GM12878 (cell line): ENCODE measurements at places on chromosomes 13 and 19.

DNA sequence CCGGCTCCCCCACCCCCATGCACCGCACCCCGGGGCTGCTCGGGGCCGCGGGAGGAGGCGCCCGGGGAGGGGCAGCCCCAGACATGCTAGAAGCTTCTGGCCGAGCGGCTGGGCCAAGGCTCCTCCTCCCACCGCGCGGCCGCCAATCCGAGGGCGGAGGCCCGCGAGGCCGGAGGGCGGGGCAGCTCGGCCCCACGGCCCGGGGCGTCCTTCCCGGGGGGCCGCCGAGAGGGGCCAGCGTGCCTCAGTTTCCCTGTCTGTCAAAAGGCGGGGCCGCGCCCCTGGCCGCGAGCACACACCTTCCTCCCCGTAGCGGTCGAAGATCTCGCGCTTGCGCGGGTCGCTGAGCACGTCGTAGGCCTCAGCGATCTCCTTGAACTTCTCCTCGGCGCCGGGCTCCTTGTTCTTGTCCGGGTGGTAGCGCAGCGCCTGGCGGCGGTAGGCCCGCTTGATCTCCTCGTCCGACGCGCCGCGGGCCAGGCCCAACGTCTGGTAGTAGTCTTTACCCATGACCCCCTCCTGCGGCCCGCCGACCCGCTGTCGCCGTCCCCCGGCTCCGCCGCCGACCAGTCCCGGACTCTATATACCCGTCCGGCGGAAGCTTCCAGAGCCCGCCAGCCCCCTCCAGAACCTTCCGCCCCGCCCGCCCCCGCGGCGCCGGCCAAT is at the start of gene DNAJB1:
Gene DNAJB1 (minus strand): TSS at position 558 of the 666 bp plus-strand sequence. CDS start 48 bp downstream, at position 510.
- H3K36me3 ChIP-seq = peaks cover 12% of the 10 kb centered on the region
- H3K4me3 ChIP-seq = peak within 1 kb of the TSS; percentile 95
- DNase-seq = no peak
- H3K27me3 ChIP-seq = no peaks in the 10 kb centered on the region
- H3K27ac ChIP-seq = peak within 1 kb of the TSS; percentile 88
- peaks cover 9% of the 10 kb centered on the region for H3K4me1 ChIP-seq

DNA sequence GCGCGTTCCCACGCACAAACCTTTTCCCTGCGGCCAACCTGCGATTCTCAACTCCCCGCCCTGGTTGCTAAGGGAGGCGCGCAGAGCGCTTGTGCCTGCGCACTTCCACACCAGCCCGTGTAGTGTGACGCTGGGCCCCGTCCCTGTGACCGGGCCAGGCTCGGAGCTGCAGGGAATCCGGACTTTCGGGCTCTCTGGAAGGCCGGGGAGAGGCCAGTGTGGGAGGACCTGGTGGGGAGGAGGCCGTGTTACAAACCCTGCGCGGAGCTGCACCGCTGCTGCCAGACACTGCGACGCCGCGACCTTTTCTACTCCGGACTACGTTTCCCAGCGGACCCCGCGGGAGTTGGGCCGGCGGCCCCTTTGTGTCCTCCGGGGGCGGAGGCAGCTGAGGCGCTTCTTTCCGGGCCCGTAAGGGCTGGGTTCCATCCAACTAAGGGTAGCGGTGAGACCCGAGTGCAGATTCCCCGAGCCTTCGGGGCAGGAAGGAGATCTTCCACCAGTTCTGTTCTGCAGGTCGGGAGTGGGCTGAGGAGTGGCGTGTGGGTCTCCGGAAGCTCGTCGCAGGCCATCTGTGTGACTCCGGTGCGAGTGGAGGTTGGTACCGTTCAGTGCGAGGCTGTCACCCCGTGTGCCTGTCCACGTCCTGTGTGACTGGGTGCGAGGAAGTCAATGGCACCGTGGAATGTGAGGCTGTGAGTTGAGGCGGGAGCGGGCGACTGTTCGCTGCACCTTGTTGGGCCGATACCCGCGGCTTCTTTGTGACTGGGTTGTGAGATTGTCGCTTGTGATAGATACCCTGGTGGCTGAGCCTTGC is at the start of gene ZNF570:
Gene ZNF570 (plus strand): TSS at position 396 of the 817 bp plus-strand sequence. CDS start 999 bp downstream, outside the sequence.
- peaks cover 4% of the 10 kb centered on the region for H3K4me1 ChIP-seq
- H3K27me3 ChIP-seq = no peaks in the 10 kb centered on the region
- peak within 1 kb of the TSS; percentile 84 for H3K4me3 ChIP-seq
- peak within 1 kb of the TSS; percentile 49 for H3K27ac ChIP-seq
- peaks cover 2% of the 10 kb centered on the region; the same call in 1 of the 2 replicates for H3K36me3 ChIP-seq

- H3K4me1 ChIP-seq = no peaks in the 10 kb centered on the region
- H3K4me3 ChIP-seq = no peak overlapping the region
- no peaks in the 10 kb centered on the region for H3K27me3 ChIP-seq
- no peaks in the 10 kb centered on the region for H3K36me3 ChIP-seq
- no peak overlapping the region for H3K27ac ChIP-seq
These were observed 32.2 kb downstream of the ZNF136 start for GRCh38 chr19:12194827-12195731.

- no peaks in the 10 kb centered on the region for H3K4me1 ChIP-seq
- DNase-seq = no peak
- no peak overlapping the region for H3K27ac ChIP-seq
- no peaks in the 10 kb centered on the region for H3K36me3 ChIP-seq
- H3K27me3 ChIP-seq = no peaks in the 10 kb centered on the region
These were observed 75.6 kb downstream of the SPRY2 start for GRCh38 chr13:80265348-80265747.

- no peak overlapping the region for H3K27ac ChIP-seq
- peaks cover 7% of the 10 kb centered on the region for H3K36me3 ChIP-seq
- H3K4me3 ChIP-seq = no peak overlapping the region
- no peaks in the 10 kb centered on the region for H3K27me3 ChIP-seq
- no peak for DNase-seq
These were observed 30.3 kb upstream of the EHD2 start for GRCh38 chr19:47682939-47683338.

DNA sequence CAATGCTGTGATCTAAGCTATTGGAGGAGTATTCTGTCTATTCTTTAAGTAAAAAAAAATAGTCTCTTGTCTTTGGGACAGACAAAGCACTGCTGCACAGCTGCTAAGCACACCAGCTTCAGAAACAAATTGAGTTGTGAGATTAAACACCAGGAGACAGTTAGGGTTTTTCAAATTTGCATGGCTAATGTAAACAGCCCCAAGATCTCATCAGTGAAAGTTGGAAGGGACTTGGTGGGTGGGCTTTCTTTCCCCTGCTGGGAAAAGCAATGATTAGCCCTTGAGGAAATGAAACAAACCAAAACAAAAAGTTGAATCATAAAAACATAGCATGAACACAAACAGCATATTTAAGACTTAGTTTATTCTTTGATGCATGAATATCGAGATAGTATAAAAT is 143.6 kb upstream of the SLITRK1 start:
- no peak for DNase-seq
- H3K4me3 ChIP-seq = no peak overlapping the region
- H3K27ac ChIP-seq = no peak overlapping the region
- H3K27me3 ChIP-seq = no peaks in the 10 kb centered on the region
